ENCODE measurements at places on chromosomes 1 and 21.

DNA sequence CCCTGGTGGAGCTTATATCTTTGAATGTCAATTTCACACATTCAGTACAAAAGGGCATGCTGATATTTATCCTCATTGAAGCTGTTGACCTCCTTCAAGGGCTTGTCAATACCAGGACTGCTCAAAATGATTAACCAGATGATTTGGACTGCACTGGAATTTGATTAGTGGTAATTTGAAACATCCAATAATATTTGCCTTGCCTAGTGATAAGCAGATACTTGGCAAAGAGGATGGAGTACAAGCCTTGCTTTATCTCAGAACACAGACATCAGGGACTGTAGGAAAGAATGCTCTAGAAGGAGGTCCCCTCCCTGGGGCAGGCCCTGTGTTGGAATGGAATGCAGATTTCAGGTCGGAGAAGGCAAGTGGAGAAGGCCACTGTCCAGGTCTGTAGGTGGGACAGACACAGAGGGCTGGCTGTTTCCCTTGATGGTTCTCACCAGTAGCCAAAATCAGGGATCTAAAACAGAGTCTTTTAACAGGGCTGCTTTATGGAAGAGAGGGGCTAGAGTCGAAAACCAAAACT is 64.8 kb upstream of the ZNF648 start:
- no peak for DNase-seq

- DNase-seq: no peak
These were observed 233.5 kb downstream of the TRABD2B start for GRCh38 chr1:47763591-47764171.

DNA sequence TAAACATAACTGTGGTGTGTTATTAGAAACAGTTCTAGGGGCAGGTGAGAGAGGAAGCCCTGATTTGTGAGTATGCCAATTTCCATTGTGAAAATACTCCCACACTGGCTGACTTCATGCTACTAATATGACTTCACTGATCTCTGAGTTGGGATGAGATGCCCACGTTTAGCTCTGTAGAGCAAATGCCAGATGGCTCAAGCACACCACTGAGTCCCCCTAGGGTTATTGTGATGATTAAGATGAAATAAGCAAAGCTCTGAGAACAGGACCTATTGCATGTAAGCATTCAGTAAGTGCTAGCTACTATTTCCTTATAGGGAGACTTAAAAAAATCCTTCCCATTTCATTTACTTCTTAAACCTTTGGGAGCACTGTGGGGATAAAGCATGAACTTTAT is 117.6 kb downstream of the CENPF start:
- DNase-seq: no peak

DNA sequence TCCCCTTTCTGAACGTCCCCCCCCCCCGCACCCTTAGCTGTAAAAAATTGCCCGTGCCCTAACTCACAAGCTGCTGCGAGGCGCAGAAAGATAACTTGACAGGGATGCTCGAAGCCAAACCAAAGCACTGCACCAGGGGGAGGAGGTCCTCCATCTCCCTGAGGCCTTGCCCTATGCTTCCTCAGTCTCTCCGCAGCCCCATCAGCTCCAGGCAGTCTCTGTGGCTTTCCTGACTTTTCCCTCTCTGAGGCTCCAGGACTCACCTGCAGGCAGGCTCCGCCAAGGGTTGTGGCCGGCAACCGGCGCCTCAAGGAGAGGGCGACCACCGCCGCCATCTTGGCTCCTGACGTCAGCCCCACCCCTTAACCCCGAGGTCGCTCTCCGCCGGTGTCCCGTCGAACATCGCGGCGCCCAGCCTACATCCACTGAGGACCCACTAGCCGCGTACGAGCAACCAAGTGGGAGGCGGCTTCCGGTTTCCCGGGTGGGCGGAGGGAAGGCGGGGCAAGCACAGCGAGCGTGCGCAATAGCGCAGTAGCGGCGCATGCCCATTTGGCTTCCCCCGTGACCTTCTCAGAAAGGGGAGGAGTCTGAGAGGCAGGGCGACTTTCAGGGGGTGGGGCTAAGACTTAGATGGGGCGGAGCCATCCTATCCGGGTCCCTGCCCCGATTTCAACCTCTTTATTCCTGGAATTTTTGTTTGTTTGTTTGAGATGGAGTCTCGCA is at the start of gene SDHB:
TSS of gene SDHB (minus strand) at position 348 of the 726 bp plus-strand sequence. CDS start at position 335, 13 bp downstream.
- peak; percentile 98 for DNase-seq

- DNase-seq: no peak
These were observed 3.4 kb upstream of the PPOX start for GRCh38 chr1:161162806-161163205.

DNA sequence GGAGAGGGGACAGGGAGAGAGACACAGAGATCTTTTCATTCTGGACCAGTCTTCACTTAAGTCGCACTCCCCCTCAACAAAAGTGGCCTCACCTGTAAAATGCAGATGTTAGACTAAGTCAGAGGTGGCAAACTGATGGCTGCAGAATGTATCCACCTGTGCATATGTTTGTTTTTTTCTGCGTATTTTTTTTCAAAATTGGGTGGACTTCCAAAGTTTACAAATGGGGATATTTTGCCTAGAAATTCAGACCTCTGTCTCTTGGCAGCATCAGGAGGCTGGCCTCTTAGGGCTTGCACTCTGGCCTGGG is 525.0 kb downstream of the MATN1 start:
- no peak for DNase-seq

DNA sequence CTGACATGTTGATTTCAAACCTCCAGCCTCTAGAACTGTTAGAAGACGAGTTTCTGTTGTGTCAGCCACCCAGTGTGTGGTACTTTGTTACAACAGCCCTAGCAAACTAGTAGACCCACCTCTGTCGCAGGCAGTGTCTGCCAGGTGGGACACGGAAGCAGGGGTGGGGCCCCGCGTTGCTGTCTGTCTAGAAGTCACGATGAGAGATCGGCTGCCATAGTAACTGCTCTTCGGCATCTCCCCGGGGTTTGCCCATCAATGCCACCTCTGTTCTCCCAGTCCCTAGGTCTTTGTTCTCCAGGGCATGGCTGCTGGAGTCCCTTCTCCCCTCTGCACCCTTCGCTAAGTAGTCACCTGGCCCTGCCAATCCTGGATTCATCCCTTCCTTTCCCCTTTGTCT is 15.2 kb upstream of the CLSTN1 start:
- no peak for DNase-seq

DNA sequence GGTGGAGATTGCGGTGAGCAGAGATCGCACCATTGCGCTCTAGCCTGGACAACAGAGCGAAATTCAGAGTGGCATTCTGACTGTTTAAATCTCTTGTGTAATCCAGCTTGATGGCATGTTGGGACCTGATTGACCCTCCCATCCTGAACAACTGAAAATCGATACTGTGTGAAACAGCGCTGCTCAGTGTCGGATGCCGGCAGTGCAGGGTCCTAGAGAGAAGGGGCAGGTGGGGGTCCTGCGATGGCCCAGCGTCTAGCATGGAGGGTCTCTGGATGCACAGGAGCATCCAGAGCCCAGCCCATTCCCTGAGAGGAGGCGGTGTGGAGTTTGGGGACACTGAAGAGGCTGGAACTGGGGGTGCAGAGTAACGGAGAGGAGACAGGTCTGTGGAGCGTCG is 15.8 kb downstream of the AGT start:
- DNase-seq: no peak

DNA sequence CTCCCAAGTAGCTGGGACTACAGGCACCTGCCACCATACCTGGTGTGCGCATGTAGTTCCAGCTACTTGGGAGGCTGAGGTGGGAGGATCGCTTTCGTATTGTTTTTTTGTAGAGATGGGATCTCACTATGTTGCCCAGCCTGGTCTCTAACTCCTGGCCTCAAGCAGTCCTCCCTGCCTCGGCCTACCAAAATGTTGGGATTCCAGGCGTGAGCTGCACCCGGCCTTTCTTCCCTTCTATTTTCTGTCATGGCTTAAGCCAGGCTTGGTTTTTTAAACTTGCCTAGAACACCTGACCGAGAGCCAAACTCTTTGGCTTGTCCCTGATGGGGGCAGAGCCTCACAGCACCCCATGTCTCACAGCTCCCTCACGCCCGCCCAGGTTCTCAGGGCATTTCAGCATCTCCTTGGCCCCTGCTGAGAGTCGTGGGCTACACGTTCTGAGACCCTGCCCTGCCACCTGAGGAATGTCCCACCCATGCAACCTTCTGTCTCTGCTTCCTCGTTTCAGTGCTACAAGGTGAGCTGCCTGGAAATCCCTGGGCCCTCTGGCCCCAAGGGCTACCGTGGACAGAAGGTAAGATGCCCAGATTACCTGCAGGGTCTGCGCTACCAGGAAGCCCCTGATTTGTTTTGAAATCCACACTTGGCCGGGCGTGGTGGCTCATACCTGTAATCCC is 15.7 kb downstream of the COL6A2 start:
- DNase-seq: no peak

- no peak for DNase-seq
These were observed 21.9 kb downstream of the NFIA start for GRCh38 chr1:61104220-61104671.

DNA sequence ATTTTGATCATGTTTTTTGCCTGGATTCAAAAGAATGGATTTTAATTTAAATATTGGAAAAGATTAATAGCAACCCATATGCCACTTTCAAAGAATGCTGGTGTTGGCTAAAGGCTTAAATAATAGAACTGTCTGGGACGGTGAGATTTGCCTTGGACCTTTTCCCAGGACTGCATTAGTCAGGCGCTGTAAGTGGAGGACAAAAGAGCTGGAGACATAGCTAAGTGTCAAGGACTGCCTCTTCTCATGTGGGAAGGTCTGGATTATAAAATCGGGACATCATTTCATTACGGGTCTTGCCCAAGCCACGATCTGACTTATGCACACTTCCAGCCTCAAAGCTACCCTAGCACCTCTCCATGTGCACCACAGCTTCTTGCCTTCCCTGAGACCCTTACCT is 458.5 kb upstream of the DEPDC1 start:
- DNase-seq: no peak

- DNase-seq: no peak
These were observed 908 bp downstream of the CD53 start for GRCh38 chr1:110873856-110874255.

DNA sequence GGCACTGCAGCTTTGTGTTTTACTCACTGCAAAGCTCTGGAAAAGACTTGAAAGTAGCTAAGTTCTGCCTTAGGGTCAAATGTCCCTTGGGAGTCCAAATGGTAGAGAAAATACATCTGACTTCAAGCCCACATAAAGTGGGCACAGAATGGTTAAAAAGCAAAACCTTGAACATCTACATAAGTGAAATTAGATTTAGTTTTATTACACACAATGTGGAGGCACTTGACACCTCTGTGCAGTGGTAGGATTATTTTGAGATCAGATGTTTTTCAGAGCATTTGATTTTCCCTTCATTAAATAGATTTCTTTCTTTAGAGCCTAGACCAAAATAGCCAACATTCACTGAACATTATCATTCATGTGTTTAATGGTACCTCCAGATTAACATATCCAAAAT is 11.2 kb upstream of the FCRL3 start:
- DNase-seq: no peak

DNA sequence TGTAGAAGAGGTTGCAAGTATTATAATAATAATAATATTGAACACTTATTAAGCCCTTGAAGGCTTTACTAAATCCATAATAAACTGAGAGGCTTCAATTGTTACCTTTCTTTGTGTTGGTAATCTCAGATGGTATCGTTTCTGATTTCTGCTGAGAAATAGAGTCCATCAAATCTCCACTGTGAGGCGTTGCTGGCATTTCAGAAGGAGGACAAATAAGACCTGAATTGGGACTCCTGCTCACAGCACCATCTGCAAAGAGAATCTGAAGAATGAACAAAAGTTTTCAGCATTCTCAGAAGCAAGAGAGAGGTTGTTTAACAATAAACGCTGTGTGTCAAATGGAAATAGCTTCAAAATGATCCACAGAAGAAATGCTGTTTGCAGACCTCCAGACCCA is 93.7 kb downstream of the WDR3 start:
- no peak for DNase-seq

- DNase-seq: no peak
These were observed 860 bp downstream of the SDC3 start for GRCh38 chr1:30907481-30908315.

GRCh38 chr1:235027076-235027861 is 101.4 kb downstream of the TOMM20 start:
- DNase-seq: no peak

- DNase-seq: no peak
These were observed 24.5 kb upstream of the PPP2R5A start for GRCh38 chr1:212260557-212261355.

DNA sequence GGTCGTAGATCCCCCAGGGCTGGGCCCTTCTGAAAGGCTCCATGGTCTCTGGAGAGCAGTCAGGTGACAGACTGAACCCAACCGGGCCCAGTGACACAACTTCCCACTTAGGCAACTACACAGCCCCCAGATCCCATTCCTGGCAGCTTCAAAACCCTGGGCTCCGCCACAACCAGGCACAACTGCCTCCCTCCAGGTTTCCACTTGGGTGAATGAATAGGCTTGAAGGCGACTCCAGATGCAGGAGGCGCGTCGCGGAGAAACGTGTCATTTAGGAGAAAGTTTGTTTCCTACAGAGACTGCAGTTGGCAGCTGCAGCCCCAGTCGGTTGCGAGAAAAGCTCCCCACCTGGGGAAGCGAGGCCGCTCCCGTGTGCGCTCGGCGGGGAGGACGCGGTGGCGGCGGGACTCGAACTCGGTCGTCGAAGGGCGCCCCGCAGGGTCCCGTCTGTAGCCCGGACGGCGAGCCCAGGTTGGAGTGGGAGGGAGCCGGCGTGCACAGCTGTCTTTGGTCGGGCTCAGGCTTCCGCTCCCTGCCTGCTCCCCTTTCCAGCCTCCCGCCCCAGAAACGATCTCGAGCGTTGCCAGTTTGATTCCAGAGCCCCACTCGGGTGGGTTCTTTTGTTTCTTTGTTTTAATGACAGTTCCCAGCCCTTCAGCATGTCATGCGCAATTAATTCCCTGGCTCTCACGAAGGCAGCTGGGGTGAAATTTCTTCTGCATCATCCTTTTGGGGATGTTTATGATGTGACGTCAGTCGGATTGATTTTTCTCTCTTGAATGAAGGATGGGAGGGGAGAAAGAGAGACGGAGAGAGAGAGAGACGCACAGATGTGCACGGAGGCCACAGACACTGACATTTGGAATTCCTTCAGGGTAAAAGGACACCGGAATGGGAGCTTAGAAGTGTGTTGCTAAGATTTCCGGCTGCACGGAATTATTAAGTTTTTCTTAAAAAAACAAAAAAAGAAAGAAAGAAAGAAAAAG is 862 bp upstream of the SGIP1 start:
- no peak for DNase-seq

DNA sequence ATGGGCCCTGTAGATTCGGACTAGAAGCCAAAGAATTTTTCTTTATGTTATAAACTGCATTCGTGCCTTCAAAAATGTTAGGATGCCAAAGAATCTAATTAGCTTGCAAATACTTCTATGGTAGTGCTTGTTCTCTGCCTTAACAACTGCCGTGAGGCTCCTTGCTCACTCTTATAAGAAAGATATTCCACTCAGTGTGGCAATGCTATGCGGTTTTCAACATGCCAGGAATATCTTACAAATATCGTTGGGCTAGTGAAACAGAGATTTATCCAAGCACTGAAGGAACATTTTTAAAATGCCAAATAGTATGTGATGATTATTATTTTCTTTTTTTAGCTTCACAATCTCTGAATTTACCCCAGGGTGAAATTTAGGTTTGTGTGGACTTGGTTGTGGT is 198.2 kb downstream of the GREM2 start:
- DNase-seq: no peak

GRCh38 chr1:2539312-2539907 is 9.3 kb upstream of the HES5 start:
- DNase-seq: no peak
